Hematopoietic multipotent progenitor cell treated with erythropoietin and hydrocortisone succinate and interleukin-3 and kit ligand, for 4 days (in vitro differentiated cells): ENCODE measurements at places on chromosomes 5 and 9.

DNA sequence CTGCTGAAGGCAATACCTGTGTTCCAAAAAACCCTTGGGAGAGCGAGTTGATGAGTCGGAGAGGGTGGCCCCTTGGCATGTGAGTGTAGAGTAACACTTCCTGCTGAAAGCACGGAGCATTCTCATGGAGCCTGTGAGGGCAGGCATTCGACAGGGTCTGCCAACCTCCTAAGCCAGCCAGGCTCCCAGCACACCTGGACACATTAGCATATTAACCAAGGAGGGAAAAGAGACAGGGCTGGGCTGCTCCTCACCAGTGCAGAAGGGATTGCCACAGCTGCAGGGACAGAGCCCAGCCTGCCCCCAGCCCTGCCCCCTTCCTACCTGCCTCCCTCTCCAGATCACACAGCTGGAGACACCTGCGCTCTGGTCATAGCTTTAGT is 46.4 kb upstream of the SEMA4D start:
- no peak for DNase-seq

DNA sequence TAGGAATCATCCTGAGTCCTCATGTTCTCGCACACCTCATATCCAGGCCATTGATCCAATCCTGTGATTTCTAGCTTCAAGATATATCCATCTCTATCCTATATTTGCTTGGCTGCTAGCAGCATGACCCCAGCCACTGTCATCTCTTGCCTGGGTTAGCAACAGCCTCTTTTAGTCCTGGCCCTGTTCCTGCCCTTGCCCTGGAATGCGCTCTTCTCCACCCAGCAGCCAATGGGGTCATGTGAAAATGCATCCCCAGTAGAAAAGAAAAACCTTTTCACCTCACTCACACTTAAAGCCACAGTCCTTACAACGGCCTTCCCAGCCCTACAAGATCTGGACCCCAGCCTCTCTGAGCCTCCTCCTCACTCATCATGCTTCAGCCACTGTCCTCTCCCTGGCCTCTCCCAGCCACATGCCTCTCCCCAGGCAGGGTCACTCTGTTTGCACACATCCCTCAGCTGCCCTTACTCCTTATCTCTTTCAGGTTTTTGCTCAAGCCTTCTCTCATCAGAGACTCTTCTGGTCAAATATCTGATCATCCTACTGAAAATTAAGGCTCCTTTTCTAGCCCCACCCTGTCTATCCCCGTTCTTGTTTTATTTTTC is 34.3 kb upstream of the NR3C1 start:
- no peak for DNase-seq

DNA sequence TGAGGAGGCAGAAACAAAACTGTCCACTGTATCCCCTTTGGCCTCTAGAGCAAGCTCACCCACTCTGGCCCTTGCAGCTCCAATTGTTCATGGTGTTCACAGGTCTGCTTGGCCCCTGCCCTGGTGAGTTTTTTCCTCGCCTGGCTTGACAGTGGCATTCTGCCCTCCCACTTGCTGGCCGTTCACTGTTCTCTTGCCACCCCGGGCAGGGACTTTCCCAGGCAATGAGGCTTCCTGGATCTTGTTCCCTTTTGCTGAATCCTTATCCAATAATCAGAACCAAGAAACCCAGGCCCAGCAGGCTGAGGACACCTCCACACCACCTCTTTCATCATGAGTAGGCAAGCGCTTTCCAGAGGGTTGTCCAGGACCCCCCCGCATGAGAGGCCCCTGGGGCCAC is 31.2 kb downstream of the ZNF618 start:
- DNase-seq, result no peak

- peak; percentile 31 for DNase-seq
Observed at GRCh38 chr5:139501381-139501780, 18.8 kb upstream of the STING1 start.

GRCh38 chr5:172064766-172065165 is 58.3 kb upstream of the FBXW11 start:
- DNase-seq, result no peak

DNA sequence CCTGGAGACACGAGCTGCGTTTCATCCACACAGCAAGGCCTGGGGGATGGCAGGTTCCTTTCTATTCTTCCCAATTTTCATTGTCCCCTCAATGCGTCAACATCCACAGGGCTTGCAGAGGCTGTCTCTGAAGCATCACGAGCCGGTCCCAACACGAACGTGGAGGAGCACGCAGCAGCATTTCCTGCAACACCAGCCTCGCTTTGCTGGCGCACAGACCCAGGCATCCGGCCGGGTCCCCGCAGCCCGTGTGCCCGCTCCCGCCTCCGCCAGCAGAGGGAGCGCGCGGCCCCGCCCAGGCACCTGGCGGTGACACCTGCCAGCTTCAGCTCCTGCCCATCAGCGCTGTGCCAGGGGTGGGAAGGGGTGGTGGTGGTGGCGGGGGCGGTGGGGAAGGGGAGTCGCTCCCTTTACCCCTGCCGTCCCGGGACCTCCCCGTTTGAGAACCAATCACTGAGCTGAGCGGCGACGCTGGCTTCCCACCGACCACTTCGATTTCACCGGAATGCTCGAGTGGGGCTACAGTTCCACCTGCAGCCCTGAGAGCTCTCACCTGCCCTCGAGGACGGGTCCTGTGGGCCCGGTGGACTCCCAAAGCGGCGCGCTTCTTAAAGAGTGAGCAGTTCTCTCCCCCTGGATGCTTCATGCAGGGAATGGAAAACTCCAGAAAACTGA is 464.5 kb downstream of the ICE1 start:
- peak; percentile 30 for DNase-seq

- peak; percentile 37 for DNase-seq
Observed at GRCh38 chr9:71725590-71726338, 42.5 kb downstream of the CEMIP2 start.
